NCI-H1436 (cell line): ENCODE measurements at places on chromosomes 11 and 22.

DNA sequence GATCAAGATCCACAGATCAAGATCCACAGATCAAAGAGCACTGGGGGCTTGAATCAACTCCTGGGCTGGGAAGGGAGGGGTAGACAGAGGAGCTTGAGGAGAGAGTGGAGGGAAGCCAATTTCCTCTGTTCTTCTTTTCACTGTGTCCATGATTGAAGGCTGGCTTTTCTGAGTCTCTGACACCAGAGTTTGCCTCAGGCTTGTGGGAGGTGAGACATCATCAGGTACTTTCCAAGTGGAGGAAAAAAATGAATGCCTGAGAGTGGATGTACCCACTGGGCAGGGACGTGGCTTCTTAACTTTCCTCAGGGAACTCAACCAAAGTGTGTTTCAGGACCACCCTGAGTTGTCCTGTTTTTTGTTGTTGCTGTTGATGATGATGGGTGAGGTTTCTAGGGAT is 11.0 kb upstream of the HEPHL1 start:
- DNase-seq, result no peak

DNA sequence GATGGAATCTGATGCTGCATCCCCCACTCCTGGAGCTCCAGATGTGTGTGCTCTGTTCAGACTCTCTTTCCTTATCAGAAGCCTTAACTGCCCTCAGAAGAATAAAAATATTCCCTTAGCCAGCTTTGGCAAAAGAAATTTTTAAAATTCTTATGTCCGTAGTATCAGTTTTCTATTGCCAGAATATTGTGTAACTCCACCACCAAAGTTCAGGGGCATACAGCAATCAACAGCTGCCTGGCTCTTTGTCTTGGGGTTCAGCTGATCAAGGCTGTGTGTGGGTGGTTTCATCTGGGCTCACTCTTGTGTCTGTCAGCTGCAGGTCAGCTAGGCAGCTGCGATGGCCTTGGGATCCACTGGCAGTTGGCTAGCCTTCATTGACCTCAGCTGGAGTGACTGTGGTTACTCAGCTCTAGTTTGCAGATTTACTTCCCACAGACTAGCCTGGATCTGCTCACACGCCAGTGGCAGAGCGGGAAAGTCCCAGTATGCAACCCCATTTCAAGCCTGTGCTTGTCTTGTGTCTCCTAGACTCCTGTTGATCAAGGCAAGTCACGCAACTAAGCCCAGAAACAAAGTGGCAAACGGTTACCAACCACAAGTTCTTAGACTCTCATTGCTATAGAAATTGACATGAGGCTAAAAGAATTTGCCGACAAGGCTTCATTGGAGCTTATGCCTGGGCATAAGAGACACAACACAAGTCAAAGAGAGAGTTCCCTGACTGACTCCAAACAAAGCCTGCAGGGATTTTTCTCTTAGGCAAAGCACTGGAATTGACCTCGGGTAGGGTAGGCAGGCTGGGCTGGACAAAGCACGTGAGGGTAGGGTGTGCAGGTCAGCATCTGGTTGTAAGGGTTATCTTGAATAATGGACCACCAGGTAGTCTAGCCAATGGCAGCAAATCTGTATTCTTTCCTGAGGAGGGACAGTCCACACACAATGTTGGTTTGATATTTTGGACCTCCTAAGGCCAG is 7.5 kb downstream of the TMEM138 start:
- no peak for DNase-seq

DNA sequence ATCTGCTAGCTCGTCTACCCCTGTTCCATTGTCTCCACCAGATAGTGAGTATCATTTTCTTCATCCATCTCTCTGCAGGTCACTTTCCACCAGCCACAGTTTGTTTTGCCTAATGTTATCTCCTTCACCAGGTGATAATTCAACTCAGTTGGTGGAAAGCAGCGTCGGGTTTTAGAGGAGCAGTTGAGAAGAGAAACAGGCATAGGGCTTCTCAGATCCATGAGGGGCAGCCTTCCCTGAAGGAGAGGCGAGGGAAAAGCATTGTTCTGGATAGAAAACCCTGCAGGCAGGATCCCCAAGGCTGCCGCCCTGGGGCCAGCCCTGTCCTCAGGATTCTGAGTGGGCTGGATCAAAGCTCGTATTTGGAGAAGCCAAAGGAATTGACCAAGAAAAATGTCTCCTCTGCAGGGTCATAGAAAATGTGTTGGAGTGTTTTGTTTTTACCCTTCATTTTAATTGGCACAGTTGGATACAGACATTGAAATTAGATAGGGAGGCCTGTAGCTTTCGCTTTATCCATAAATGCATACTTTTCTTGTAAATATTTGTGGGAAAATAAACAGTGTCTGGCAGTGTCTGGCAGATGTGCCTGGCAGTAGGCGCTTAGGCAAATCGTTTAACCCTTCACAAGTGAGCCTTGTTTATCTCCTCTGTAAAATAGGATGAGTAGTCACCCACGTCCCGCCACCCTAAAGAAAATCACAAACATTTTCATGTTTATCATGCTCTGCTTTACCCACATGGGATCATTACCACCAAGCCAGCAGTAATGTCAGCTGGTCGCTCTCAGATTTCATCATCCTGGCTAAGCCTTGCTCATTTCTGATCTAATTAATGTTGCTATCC is 73.4 kb upstream of the TTC12 start:
- DNase-seq, result no peak

DNA sequence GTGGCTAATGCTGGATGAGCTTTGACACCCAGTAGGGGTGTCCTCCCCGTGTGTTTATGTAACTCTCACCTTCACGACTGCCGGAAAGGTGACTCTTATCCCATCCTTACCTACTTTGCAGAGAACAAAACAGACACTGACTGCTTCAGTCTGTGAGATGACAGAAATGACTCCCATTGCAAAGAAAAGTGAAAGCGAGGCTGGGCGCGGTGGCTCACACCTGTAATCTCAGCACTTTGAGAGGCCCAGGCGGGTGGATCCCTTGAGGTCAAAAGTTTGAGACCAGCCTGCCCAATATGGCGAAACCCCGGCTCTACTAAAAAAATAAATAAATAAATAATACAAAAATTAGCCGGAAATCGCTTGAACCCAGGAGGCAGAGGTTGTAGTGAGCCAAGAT is 106.4 kb upstream of the ANO1 start:
- DNase-seq, result no peak

- no peak for DNase-seq
Measured at GRCh38 chr11:2513441-2513840, 68.6 kb downstream of the KCNQ1 start.

DNA sequence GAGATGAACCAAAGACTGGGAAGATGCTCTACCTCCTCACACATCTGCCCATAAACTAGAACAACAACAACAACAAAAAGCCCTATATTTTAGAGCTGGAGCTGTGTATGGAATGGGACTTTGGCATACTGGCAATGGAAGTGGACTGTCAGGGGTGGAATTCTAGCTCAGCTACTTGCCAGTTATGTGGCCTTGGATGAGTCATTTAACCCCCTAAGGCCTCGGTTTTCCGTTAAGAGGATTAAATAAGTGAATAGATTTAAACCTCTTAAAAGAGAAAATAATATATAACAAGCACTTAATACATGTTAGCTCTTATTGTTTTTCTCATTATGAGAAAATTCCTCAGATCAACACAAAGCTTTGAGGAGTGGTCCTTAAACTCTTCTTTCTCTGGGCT is 195.0 kb downstream of the KIF18A start:
- no peak for DNase-seq

DNA sequence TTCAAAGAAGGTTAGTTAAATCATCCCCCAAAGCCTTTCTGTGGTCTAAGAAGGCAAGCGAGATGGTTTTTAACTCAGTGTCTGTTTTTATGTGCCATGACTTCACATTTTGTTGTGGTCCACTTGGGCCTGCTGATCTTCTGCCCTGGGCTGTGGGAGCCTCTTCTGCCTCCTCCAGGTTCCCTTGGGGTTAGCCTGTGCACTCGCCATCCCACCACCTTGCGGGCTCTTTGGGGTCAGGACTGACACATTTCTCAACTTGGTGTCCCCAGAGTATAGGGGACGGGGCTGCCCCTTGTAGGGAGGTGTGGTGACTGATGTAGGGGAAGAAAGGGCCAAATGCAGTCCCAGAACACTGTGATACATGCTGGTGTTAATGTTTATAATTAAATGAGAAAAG is 207.0 kb downstream of the TBC1D22A start:
- DNase-seq, result no peak

DNA sequence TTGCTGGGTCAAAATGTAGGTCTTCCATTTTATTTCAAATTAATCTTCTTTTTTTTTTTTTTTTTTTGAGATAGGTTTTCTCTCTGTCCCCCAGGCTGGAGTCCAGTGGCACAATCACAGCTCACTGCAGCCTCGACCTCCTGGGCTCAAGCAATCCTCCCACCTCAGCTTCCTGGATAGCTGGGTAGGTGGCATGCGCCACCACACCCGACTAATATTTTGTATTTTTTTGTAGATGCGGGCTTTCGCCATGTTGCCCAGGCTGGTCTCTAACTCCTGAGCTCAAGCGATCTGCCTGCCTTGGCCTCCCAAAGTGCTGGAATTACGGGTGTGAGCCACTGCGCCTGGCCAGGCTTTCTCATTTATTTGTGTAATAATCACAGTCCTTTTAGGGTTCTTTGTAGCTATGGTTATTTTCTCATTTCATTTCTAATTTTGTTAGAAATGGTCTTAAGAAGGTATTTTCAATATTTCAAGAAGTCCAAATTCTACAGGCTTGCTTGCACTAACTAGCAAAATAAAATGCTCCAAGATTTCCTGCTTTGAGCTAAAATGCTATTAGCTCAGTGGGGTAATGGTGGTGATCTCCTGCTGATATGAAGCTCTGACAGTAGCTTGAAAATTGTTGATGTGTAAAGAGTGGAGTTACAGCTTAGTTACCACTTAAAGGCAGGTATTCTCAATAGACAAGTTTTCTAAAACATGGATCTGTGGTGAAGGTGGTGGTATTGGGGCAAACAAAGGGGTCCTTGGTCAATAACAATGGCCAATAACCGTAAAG is 50.0 kb downstream of the RBX1 start:
- no peak for DNase-seq

DNA sequence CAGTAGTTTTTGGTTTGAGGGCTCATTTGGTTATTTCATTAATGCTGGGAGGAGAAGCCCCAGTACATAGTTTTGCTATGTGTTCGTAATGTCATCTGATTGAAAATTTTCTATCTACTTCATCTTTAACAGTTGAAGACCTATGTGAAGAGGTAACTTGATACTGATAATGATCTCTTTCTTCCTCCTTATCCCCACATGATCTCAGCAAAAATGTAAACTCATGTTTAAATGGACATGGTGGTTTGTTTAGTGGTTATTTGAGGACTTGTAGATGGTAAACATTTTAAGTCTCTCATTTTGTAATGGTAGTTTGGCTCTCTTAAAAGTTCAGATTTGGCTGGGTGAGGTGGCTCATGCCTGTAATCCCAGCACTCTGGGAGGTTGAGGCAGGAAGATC is 53.7 kb upstream of the SPTBN2 start:
- no peak for DNase-seq

DNA sequence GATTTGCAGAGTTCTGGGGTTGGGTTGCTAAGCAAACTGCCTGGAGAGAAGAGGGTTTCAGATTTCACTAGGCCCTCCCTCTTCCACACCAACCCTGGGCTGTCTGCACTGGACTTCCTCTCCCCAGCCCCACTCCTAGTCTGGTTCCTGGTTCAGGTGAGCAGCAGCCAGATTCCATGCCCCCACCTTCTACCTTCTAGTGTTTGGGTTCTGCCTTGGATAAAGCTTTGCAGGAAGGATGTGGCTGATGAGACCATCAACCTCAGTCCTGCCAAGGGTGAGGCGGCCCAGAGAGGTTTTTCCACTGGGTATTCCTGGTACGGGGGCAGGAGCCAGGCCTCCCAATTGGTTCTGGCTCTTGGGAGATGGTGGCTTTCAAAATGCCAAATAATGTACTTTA is 68.3 kb downstream of the BCR start:
- DNase-seq, result no peak

DNA sequence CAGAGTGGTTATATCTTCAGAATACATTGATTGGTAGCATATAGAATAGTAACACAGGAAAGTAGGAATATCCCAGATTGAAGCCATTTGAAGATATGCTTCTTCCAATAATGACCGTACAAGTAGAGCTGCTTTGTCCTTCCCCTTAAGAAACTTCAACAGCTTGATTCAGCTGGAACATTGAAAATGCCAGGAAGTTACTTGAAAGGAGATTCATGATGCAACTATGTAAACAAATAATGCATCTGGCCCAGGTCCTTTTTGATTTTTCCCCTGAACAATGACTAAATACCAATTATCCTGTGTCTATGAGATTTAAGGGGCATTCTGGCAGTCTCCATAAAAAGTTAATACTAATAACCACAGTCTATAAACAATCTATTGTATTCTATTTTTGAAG is 3.0 kb downstream of the DKK3 start:
- no peak for DNase-seq

DNA sequence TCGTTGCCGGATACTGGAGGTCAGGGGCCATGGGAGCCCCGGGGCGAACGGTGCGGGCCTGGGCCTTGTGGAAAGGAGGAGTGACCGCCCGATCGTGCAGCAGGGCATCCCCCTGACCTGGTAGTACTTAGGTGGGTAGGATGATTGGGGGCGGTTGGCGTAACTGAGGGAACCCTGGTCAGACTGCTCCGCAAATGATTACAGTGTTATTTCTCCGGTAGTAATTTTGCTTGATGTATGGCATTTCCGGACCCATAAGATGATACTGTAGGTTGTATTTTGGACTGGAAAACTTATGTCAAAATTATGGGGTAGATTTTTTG is 762 bp downstream of the MTMR3 start:
- DNase-seq, result no peak

DNA sequence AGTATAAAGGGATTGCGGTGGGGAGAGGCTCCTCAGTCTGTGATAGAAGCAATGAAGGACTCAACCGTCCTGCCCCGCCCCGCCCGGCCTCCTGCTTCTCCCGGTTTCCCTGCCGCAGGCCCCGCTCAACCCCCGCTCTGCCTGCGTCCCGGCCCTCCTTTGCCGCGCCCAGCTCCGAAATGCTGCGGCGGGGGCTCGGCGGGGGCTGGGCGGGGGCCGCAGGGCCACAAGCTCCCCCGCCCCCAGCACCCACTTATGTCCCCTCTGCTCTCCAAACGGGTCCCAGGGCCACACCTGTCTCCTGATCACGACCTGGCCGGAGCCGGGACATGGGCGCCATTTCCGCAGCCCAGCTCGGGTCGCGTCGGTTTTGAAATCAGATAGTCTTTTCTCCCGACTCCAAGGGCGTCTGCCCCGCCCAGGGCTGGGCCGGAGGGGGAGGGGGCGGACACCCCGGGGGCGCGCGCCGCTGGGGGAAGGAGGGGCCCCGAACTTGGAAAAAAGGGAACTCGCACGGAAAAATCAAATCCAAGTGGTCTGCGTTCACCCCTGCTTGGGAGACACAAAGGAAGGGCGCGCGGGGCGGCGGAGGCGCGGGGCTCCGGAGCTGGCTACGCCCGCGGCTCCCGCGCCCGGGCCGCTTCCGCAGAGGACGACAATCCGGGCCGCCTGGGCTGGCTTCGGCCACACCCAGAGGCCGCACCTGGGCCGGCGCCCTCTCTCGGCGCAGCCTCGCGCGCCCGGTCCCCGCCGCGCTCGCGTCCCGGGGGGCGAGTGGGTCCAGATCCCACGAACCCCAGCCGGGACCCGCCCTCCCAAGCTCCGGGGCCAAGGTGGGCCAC is 70.6 kb upstream of the EP300 start:
- DNase-seq, result peak; percentile 63
